ENCODE measurements at places on chromosomes 16 and 17.
A peak's percentile ranks its signal among the peaks of the same experiment; 100 is the strongest.

DNA sequence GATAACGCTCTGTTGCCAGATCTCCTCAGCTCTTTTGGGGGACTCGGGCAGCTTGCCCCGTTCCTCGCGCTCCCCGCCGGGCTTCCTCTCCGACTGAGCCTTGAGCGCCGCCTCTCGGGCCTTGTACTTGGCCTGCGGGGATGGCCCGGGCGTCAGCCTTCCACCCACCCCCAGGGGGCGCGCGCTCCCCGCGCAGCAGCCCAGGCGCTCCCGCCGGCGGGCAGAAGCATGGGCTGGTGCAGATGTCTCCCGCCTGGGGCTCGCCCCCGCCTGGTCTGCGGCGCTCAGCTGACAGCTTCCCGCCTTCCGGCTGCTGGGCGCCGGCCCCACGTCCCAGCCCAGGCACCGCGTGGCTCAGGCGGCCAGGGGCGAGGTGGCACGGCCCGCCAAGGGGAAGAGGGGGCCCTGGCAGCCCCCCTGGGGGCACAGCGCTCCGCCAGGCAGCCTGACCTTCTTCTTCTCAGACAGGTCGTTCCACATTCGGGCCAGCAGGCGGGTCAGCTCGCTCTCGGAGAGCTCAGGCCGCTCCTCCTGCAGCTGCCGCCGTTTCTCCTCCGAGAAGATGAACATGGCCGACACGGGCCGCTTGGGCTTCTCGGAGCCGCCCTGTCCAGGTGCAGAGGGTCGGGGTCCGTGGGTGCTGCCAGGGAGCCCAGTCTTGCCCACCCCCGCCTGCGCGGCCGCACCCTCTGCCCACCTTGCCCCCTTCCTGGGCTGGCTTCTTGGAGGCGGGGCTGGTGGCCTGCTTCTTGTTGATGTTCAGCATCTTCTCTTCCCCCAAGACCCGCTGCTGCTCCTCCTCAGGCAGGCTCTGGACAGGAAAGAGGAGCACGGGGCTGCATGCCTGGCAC, 8.9 kb downstream of the UBTF start:
- DNase-seq: peak; percentile 92

DNA sequence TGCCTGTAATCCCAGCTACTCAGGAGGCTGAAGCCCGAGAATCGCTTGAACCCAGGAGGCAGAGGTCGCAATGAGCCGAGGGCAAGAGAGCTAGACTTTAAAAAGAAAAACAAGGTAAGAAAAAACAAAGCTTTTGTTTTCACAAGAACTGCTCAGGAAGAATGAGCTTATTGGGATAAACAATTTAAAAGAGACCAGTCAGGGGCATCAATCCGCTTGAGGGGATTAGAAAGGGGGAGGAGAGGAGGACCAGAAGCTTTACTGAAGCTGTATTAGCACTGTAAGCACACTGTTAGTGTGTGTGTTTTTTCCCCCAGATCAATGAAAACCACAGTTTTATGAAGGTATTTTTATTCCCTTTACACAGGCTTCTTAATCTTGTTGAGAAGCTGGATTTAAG, 8.8 kb downstream of the TMEM170A start:
- DNase-seq: no peak

DNA sequence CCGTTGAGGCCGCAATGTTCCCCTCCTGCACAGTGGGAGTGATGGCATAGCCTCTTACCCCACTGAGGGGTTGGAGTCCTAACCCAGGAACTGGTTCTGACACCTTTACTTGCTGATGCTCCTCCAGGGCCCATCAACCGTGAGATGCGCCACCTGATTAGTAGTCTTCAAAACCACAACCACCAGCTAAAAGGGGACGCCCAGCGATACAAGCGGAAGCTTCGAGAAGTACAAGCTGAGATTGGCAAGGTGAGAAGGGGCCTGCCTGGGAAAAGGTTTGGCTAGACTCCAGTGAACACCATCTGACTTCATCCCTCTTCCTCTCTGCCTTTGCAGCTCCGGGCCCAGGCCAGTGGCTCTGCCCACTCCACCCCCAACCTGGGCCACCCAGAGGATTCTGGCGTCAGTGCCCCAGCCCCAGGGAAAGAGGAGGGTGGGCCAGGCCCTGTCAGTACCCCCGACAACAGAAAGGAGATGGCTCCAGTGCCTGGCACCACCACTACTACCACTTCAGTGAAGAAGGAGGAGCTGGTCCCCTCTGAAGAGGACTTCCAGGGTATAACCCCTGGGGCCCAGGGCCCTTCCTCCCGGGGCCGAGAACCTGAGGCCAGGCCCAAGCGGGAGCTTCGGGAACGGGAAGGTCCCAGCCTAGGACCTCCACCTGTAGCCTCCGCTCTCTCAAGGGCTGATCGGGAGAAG, 5.8 kb downstream of the RNF40 start:
- peak; percentile 70 for DNase-seq

- no peak for DNase-seq
These were observed 31.9 kb downstream of the MSI2 start for GRCh38 chr17:57288040-57288772.

GRCh38 chr17:14282726-14283125, 18.2 kb upstream of the HS3ST3B1 start:
- DNase-seq: no peak

GRCh38 chr16:48317614-48318315, 67.4 kb downstream of the SIAH1 start:
- no peak for DNase-seq

GRCh38 chr17:37488009-37488604, 1.6 kb upstream of the DUSP14 start:
- no peak for DNase-seq

- no peak for DNase-seq
These were observed 13.1 kb downstream of the SLC47A2 start for GRCh38 chr17:19703106-19703827.

- DNase-seq: no peak
These were observed 4.7 kb downstream of the SOCS3 start for GRCh38 chr17:78355045-78355641.

GRCh38 chr16:17938546-17938945, 398.0 kb downstream of the NPIPA8 start:
- no peak for DNase-seq

GRCh38 chr16:72959301-72959996, 88.5 kb downstream of the ZFHX3 start:
- DNase-seq: no peak

DNA sequence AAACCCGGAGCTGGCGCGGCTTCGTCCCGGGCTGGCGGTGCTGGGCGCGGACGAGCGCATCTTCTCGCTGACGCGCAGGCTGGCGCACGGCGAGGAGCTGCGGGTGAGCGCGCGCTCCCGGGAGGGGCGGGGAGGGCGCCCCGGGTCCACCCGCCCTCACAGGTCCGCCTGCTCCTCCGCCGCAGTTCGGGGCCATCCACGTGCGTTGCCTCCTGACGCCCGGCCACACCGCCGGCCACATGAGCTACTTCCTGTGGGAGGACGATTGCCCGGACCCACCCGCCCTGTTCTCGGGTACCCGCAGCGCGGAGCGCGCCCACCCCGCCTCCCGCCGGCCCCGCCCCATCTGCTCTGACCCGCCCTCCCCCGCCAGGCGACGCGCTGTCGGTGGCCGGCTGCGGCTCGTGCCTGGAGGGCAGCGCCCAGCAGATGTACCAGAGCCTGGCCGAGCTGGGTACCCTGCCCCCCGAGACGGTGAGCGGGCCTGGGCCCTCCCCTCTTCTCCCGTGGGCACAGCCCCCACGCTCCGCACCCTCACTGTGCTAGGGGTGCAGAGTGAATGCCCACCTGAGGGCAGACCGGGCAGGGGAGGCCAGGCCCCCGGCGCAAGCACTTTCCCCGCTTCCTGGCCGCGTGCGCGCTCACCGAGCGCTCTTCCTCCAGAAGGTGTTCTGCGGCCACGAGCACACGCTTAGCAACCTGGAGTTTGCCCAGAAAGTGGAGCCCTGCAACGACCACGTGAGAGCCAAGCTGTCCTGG, 1.4 kb downstream of the HAGHL start:
- peak; percentile 74 for DNase-seq

- no peak for DNase-seq
These were observed 3.8 kb downstream of the PMP22 start for GRCh38 chr17:15261258-15261801.

- no peak for DNase-seq
These were observed 71.0 kb upstream of the CCL1 start for GRCh38 chr17:34434052-34434451.

DNA sequence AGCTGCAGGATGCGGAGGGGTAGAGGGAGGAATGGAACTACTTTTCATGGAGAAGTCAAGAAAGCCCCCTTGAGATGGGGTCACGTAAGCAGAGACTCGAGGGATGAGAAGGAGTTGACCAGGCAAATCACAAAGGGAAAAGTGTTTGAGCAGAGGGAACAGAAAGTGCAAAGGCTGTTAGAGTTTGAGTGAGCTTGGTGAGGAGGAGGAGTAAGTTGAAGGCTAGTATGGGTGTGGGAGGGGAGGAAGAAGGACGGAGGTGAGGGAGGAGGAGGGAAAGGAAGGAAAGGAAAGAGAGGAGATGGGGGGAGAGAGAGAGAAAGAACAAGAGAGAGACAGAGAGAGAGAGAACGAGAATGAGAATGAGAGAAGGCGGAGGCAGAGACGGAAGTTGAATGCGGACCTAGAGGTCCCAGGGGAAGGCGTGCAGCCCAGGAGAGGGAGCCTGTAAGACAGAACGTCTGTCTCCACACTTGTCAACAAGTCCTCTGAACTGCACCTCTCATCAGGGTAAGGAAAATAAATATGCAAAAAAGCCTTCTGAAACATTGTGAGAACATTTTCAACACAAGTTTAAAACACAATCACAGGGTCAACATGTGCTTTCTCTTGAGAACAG, 279.8 kb upstream of the EEF2KMT start:
- no peak for DNase-seq

DNA sequence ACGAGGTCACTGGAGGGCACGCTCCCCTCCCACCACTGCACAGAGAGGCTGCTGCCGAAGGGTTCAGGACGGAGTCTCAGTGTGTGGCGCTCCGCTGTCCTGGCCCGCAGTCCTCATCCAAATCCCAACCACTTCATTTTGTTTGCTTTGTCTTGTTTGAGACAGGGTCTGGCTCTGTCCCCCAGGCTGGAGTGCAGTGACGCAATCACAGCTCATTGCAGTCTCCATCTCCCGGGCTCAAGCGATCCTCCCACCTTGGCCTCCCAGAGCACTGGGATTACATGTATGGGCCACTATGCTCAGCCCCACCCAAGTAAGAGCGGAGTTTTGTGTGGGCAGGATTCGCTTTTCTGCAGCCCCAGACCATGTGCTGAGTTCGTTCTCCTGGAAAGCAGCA, 12.7 kb downstream of the UNKL start:
- no peak for DNase-seq

DNA sequence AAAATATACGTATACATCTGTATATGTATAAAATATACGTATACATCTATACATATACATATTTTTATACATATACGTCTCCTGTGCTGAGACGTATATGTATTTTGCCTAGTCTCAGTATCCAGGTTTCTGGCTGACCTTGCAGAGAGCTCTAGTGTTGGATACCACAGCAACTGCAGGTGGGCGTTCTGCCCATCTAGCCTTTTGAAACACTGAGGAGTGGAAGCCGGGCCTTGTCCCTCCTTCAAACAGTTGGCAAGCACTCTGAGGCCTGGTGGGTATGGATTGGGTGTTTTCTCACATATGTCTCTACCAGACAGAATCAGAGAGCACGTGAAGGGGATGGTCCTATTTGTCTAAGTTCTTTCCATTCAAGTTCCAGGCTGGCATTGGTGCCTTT, 39.4 kb upstream of the MRC2 start:
- DNase-seq: no peak

DNA sequence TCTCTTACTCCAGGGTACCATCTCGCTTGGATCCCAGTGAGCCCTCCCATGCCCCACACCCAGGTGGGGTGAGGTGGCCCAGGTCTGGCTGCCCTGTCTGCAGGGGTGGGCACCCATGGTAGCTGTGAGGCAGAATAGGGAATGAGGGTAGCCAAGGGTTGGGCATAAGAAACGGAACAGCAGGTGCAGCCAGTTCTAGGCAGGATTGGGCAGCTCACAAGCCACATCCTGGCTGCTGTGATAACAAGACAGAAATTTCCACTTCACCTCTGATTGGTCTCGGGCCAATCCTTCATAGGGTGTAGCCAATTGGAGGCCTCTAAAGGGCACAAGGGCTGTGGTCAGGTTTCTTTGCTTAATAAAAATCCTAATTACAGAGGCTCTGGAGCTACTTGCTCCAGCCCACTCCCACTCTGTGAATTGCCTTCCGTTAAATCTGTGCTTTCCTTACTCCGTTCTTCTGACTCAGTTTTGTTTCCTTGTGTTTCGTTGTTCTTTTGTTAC, 1.5 kb upstream of the ARHGDIG start:
- DNase-seq: peak; percentile 47

GRCh38 chr17:66988069-66988798, 23.7 kb downstream of the CACNG4 start:
- no peak for DNase-seq

DNA sequence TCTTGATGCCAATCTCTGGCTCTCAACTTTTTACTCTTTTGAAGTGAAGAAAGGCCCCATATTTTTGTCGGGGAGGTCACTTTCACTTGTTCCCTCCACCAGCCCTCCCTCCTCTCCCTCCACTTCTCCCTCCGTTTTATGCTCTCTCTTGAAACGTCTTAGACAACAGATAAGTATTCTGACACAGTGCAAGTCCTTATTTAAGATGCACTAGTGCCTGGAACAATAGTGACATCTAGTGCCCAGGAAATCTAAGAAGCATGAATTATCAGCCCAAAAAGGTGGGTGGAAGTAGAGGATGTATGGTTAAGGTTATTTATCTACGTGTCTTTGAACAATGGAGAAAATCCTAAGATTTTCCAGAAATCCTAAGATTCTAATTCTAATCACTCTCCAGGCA, 17.9 kb downstream of the PSME3IP1 start:
- DNase-seq: peak; percentile 48

DNA sequence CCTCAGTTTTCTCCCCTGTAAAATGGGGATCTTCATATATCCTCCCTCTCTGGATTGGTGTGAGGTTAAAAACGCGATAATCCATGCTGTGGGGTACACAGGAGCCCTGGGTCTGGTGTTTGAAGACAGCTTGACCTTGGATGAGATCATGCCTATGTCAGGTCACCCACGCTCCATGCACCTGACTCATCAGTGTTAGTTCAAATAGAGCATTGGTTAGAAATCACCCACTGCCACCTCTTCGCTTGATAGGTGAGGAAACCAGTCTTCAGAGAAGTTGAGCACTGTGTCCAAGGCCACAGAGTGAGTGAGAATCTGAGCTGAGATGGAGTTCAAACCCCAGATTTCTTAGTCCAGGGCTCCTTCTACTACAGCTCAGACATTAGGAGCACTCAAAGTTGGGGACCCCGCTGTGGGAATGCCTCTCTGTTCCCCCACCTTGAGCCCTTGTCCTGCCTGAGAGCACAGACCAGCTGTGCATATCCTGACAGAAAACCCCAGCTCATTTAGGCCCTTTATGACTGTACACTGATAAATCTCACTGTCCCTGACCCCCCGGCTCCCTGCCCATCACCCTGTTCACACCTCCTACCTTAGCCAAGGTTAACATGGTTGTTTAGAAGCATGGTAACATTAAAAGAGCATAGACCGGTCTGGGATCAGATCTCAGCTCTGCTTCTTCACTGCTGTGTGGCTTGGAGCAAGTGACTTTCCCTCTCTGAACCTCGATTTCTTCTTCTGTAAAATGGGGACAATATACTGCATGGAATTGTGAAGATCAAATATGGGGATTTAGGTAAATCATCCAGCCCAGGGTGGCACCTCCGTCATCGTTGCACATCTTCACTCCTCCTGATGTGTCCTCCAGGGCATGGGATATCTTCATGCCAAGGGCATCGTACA, 22.4 kb upstream of the LGALS9 start:
- DNase-seq: no peak

- DNase-seq: peak; percentile 50
These were observed 8.6 kb upstream of the TEX19 start for GRCh38 chr17:82350182-82351030.
